ENCODE measurements at places on chromosomes 6 and 20.

DNA sequence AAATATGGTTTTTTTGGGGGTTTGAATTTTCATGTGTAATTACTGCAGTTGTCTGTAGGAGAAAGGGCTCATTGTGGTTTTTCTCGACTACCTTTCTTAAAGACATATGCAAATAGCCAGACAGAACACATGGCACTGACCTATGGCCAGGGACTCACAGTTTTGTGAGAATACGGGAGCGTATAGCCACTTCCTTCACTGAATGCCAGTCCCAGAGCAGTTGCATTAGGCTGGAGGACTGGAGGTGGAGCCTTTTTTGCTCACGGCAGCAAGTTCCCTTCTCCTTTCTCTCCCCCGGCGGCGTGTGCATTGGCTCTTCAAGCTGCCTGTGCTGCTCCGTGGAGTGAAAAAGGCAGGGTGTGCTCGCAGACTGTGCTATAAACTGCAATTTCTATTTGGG is 114.9 kb downstream of the AKAP7 start:
- no peak for DNase-seq

- DNase-seq = no peak
Measured at GRCh38 chr20:20414640-20415220, 46.8 kb downstream of the INSM1 start.

GRCh38 chr6:134106702-134107101 is 54.3 kb upstream of the SLC2A12 start:
- no peak for DNase-seq

- no peak for DNase-seq
Measured at GRCh38 chr6:137181891-137182653, 8.6 kb upstream of the IL22RA2 start.

DNA sequence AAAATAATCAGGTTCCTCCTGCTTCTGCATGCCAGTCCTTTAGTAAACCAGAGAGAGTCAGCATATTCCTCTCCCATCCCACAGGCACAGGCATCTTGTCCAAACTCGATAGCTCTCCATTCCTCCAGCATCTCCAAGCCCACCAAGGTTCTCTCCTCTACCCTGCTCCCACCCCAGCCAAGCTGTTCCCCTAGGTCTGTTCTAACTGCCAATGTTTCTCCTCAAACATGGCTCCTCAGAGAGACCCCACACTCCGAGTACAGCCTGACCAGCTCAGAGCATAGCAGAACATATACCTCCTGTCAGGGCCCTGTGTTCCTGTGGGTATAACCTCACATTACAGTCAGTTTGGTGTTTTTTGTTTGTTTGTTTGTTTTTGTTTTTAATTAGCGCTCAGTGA is 177.8 kb downstream of the VEGFA start:
- DNase-seq = no peak

GRCh38 chr6:53741034-53741823 is 53.6 kb upstream of the LRRC1 start:
- DNase-seq = no peak

DNA sequence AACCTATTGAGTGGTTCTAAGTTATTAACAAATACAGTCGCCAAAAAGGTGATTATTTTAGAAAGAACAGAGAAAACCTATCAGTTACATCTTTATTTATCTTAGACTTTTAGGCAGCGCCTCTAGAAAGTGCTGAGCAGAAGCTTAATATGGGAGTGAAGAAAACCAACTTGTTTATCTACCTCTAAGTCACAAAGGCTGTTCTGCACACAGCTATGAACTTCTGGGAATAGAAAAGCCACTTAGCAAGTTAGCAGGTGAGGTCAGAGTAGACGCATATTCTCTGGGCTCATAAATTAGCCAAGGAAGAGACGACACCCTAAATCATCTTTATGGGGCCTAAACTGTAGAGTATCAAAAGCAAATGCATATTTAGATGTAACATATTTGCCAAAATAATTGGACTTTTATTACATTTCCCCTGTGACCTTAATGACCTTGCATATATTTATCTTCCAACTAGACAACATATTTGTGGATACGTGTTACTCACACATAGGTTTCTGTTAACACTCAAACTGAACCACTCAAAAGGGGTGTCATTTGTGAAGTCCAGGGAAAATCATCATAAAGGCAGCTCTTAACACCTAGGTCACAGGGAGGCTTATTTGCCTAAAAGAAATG is 267.1 kb downstream of the ADGB start:
- DNase-seq = no peak

DNA sequence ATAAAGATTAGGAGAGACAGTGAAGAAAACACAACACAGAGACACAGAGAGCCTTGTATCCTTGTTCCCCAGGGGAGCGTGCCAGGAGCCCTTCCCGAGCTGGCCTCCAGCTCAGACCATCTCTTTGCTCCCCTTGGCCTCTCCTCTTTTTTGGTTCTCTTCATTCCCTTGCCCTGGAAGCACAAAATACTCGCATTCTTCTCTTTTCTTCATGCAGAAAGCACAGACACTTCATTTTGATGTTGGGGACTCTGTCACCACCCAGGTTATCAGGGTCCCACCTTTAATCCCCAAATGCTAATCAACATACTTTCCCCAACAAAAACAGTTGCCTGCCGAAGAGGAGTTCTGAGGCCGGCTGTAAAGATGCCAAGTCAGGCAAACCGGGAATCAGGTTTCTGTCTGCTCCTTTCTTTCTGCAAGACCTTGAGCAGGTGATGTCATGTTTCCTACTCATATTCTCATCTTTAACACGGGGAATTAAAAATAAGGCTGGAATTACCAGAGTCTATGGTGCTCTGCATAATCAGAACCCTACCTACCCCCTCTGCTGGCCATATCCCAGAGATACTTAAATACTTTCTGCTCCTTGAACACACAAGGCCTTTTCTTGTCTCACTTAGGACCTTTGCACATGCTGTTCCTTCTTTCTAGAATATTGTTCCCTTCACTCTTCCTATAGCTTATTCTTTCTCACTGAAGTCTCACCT is 21.7 kb downstream of the TGM6 start:
- DNase-seq = no peak

All from activated CD8-positive, alpha-beta memory T cell treated with anti-CD3 and anti-CD28 coated beads, Interleukin-2, amount 50 U/mL, for 4 hours (primary cell).